ENCODE measurements at places on chromosomes 3 and 15. TPM values are rescaled to one million over a fixed set of nuclear protein-coding genes. Genes with fewer than 3 reads are reported as not detected.

GRCh38 chr3:85594676-85595075 lies 635.9 kb downstream of the CADM2 start:
- DNase-seq = peak; percentile 45

GRCh38 chr15:81227716-81228115 lies 31.0 kb downstream of the IL16 start:
- peak; percentile 69 for DNase-seq

- DNase-seq = no peak
Measured at GRCh38 chr15:67587331-67587730, 44.8 kb downstream of the MAP2K5 start.

The KBTBD13 gene
- not detected for total RNA-seq

The TRAIP gene
- total RNA-seq = 0.79 TPM
